Esophagus muscularis mucosa (tissue), 4 donors: ENCODE measurements at places on chromosomes 13 and 19. TPM values are rescaled to one million over a fixed set of nuclear protein-coding genes. Genes with fewer than 3 reads are reported as not detected.

DNA sequence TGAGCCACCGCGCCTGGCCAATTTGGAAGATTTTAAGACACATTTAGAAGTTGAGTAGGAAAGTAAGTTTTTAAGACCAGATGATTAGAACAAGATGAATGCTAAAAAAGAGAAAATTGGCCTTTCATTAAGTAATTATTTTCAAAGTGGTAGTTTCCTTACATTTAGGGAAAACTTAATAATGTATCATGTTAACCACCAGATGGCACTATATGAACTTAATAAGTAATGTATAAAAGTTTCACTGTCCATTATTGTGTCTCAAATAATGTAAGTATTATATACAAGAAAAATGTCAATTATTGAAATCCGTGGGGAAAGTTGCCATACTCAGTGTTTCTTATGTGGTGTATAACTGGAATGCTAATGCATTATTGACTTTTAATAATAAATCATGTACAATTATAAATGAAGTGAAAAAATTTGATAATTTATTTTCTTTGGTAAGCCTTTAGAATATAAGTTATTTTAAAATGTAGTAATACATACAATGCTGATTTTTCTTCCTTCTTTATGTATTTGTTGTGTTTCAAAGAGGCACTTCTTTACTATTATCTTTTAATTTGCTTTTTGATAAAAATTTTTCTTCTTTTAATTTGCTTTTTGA, 29.2 kb downstream of the COG6 start:
- no peak for DNase-seq

- DNase-seq: no peak
Measured at GRCh38 chr13:57045826-57046546, 94.7 kb upstream of the PRR20A start.

DNA sequence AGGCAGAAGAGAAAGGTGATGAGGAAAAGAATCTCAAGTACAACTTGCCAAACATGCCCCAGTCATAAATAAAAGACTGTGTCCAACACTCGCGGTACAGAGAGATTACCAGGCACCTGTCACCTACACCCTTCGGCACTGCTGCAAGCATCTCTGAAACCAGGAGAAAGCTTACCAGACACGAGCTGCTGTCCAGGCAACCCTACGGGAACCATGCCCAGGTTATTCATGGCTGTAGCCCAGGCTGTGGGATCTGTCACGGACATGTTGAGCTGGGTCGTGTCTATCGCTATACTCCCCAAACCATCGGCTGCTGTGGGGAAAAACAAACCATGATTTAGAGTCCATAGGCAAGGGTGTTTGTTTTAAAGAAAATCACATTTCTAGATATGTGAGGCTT, 375.0 kb downstream of the ENOX1 start:
- DNase-seq: no peak

The MVB12A gene
- 58.2 TPM for total RNA-seq

DNA sequence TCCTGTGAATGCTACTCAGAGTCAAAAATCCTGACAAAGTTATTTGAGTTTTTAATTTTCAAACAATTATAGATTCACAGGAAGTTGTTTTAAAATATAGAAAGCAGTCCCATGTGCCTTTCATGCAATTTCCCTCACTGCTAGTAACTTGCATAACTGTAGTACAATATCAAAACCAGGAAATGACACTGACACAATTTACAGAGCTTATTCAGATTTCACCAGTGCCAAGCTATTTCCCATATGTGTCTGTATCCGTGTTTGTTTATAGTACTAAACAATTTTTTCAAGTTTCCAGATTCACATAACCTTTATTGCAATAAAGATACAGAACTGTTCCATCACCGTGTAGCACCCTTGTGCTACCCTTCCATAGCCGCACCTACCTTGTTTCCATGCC, 934.6 kb downstream of the PCDH17 start:
- no peak for DNase-seq

GRCh38 chr13:78305171-78305570, 298.2 kb downstream of the POU4F1 start:
- DNase-seq: no peak

GRCh38 chr13:59823486-59823885, 340.2 kb downstream of the DIAPH3 start:
- DNase-seq: no peak

GRCh38 chr13:85597790-85598500, 201.3 kb downstream of the SLITRK6 start:
- DNase-seq: no peak

DNA sequence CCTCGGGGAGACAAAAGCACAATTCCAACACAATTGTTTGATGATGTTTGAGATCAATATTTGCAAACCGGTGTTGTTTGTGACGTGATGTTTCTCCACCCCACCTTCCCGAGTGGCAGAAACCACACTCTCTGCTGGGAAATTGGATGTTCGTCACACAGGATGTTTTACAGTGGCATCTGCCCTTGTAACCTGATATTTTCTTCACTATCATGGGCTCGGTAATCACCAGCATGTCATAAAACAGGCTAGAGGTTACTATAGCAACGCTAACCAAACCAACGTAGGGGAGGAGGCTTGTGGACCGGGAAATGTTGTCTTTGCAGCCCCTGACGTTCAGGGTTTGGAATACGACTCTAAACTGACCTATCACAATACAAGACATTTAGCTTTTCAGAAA, 454.5 kb downstream of the IRS2 start:
- no peak for DNase-seq

The SLC10A2 gene
- total RNA-seq: not detected
